Central memory CD4-positive, alpha-beta T cell (primary cell): ENCODE measurements at places on chromosomes 5 and 9.

DNA sequence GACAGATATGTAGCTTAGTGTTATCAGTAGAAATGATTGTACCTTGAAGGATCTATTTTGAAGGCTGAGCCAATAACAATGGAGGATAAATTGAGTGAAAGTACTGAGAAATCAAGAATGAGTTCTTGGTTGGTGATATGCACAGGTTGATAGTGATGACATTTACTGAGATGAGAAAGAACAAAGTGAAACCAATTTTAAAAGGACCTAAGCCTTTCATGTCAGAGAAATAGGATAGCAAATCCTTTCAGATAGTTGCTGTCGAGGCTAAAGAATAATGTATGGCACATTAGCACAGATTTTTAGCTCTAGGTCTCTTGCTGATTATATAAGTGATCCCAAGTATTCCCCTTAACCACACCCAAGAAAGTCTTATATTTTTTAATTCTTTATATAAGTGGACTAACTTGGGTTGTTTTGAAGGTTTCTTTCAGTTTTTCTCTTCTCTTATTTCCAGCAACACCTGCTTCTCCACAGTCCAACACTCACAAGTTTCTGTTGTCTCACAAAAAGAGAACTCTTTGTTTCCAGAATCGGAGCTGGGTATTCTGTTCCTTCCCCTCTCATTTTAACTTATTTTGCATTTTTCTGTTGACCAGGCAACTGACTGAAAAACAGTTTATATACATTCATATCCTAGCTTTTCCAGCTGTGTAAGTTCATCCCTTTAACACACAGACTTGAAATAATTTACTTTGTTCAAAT, 286.9 kb upstream of the ATP10B start:
- DNase-seq = no peak

GRCh38 chr5:141778206-141778605, 96.2 kb upstream of the ARAP3 start:
- no peak for DNase-seq

- no peak for DNase-seq
Observed at GRCh38 chr9:112548836-112549595, 62.4 kb downstream of the KIAA1958 start.

- DNase-seq = no peak
Observed at GRCh38 chr5:75331095-75332090, 5.6 kb upstream of the HMGCR start.
